NCI-H1105 (cell line): ENCODE measurements at places on chromosomes 7 and 10.

DNA sequence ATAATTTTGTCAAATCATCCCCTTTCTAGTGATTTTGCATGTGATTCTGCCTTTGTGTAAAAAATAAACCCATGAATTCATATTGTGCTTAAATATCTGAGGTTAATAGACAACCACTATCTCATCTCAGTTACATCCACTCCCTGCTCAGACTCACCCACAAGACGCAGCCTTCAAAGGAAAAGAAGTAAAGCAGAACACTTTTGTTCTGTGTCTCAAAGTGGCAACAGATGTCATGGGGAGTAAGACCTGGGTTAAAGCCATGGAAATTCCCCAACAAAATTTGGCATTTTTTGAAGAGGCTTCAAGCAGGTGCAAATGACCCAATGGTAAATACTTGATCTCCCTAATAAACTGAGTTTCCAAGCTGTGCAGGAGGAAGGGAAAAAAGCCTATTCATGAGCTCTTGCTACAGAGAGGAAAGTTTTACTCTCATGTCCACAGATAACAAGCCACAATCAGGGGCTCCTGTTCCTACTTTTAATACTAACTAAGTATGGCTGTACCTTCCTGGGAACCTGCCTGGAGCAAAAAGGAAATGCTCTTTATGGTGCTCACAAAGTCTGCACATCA is 4.7 kb downstream of the CYP3A7 start:
- DNase-seq = no peak

DNA sequence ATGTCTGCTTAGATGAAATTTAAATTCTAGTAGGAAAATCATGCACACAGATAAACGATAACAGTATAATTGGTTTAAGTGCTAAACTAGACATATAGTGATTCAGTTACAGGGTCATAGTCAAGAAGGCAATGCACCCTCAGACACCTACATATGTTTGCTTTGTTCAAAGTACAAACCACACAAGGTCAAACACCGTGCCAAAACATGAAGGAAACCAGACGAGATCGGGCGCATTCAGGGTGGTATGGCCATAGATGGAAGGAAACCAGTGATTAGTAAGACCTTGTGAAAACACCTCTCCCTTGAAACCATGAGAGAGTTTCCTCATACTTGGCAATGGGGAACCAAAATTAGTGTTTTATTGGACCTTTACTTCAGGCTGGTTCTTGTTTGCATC is 906.9 kb downstream of the PCDH15 start:
- DNase-seq = no peak

DNA sequence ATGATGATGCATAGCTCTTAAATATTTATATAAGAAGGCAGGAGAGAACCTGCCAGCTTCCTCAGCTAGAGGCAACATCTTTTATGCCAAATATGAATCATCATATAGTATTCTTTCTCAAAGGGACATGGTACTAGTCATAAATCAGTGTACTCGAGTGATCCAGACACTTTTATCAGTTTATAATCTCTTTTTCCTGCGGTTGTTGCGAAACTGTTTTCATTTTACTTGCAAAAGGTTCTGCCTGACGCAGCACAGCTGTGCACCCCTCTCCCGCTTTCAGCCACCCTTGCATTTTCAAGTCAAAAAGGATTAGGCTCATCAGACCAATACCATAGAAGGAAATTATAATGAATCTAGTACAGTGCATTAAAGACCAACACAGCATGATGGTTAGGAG is 332.3 kb upstream of the PRKCQ start:
- no peak for DNase-seq

DNA sequence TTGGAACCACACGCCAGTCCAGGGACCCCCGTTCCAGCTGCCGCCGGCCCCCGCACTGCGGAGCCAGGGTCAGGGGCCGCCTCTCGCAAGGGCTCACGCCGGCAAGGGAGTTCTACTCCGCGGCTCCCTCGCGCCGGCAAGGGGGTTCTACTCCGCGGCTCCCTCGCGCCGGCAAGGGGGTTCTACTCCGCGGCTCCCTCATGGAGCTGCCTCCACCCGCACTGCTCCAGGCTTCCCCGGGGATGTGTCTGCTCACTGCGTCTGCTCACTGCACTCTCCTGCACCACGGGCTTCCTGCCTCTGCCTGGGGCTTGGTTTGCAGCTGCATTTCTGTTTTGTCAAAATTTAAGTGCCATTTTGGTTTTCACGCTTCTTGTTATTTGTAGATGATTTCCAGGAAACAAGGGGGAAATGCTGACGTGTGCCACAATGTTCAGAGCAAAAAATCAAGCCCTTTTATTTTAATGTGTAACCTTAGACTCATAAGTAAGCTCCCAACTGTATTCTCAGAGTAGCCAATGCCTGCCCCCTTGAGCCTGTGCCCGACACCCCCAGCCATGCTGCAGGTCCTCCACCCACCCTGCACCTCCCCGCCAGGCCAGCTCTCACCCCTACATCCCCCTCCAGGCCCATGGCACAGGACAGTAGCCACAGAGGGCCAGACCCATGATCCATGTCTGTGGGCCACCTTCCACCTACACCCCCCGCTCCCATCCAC is 246.2 kb downstream of the MAD1L1 start:
- DNase-seq = no peak

- DNase-seq = no peak
These were observed 71.4 kb downstream of the PLXNA4 start for GRCh38 chr7:132504852-132505251.

GRCh38 chr7:100446040-100446439 is 9.7 kb upstream of the PPP1R35 start:
- no peak for DNase-seq

DNA sequence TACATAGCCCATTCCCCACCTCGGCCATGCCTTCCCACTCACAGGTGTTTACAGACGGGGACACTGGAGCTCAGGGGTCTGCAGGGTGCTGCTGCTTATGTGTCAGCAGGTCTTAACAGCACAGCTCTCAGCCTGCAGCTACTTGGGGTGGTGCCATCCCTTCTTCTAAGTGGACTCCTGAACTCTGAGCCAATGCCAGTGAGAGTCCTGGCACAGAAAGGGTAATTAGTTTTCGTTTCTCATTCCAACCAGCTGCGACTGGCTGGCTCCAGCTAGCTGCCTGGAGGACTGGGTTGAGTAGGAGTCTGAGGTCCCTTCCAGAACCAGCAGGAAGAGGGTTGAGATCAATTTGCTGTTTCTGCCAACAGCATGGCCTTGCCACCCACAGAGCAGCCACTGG is 88.3 kb upstream of the AGK start:
- no peak for DNase-seq

DNA sequence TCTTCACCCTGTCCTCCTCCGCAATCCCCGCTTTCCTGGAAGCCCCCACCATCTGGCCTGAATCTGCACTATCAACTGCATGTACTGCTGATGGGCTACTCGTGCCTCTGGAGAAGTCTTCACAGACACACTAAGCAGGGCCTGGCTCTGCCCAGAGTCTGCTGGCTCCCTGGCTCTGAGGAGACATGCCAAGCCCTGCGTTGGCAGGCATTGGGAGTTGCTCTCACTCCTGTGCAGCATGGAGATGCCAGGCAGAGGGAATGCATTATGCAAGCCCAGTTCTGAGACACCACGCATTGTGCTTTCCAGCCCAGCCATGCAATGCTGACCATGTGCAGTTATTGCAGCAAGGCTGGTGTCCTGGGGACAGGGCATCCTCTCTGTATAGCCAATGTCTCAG is 314.6 kb downstream of the CXCL12 start:
- no peak for DNase-seq

- DNase-seq = peak; percentile 99
These were observed 57.6 kb downstream of the SNX10 start for GRCh38 chr7:26349005-26349915.

DNA sequence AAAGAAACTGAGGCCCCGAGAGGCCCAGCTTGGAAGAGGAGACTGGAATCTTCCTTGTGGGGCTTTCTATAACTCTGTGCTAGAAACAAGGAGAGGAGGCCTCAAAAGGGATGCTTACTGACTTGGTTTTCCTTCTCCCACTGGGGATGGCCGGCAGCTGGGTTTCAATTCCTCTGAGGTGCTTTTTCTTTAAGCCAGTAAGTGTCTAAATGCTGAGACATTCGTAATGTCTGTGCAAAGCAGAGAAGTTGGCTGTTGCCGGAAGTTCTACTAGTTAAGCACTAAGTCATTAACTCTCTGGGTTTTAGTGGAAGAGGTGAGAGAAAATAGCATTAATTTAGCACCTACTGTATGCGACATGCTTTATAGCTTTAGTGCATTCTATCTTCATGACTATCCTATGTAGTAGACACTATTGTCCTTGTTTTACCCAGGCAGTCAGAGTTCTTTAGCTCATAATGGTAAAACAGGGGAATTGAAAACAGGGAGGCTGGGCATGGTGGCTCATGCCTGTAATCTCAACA is 135.2 kb downstream of the RGS10 start:
- DNase-seq = no peak

GRCh38 chr7:128322040-128322643 is 21.6 kb downstream of the RBM28 start:
- DNase-seq = no peak

DNA sequence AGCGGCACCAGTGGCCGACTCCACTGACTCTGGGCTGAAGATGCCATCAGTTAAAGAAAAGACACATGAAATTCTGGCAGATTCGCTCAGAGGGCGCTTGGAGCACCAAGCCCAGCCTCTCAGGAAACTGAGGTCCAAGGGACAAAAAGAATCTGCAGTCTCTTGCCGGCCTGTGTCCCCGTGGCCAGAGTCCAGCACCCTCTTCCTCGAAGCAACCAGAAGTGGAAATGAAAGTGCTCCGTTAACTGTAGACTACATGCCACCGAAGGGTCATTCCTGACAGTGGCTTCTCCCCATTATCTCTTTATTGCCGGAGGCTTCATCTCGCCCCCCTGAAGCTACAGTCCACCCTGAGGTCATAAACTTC is 1.0 kb upstream of the CHST15 start:
- DNase-seq = no peak

GRCh38 chr10:24617771-24618396 is 105.8 kb downstream of the ARHGAP21 start:
- no peak for DNase-seq

- DNase-seq = no peak
These were observed 331.4 kb downstream of the ELMO1 start for GRCh38 chr7:37117292-37117691.

DNA sequence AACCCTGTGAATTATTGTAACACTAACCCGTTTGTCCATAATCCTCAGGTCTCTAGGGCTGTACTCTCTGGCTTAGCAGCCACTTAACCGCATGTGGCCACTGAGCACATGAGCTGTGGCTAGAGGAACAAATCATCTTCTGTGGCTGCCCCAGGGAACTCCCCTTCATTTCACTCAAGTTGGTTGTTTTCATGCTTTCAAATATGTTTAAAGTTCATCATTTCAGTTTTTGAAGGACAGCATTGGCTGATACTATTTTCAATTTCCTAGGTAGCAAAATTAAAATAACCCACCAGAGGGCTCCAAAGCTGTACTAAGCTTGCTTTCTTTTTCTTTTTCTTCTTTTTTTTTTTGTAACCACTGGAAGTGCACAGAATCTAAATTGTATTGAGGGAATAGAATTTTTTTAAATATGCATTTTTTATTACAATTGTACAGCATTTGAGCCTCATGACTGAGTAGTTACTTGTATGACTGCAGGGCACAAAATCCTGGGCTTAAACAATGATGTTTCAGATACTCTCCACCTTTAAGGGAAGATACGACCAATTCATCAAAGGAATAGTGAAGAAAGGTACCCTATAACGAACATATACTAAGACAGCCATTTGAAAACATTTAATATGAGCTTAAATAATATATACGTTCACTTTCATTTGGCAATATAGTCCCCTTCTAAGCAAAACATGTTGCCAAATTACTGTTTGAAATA is 38.6 kb downstream of the MRC1 start:
- DNase-seq = no peak

GRCh38 chr7:41979834-41980307 is 257.1 kb downstream of the GLI3 start:
- DNase-seq = no peak

DNA sequence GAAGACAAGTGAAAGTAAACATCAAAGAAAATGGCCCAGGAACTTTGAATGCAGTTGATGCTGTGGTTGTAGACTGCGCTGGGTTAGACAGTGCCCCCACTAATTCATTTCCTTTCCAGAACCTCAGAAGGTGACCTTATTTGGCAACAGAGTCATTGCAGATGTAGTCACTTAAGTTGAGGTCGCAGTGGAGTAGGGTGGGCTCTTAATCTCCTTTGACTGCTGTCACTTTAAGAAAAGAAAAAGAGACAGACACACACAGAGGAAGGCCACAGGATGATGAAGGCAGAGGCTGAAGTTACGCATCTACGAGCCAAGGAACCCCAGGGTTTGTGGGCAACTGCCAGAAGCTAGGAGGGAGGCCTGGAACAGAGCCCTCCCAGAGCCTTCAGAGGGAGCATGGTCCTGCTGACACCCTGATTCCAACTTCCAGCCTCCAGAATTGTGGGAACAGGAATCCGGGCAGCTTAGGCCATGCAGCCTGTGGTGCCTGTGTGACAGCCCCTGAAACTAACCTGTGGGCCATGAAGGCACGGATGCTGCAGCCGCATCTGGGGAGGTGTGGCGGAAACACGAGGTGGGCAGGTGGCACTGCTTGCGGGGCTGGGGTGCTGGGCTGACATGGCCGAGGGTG is 107.6 kb downstream of the PRKAG2 start:
- no peak for DNase-seq

DNA sequence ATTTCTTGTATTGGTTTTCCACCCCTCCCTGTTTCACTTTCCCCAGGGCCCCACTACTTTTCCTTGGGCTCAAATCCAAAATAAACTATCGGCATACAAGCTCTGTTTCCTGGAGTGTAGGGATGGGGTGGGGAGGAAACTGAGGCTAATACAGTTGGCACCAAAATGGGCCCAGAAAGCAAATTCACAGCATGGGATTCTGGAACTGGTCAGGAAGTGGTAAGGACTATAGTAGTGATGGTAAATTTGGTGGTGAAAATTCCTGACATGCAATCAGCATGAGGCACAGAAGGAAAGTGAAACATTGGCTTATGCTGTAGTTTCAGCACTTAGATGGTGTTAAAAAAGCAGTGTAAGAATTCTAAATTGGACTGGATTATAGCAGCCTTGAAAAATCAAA is 8.7 kb upstream of the SAMD9L start:
- no peak for DNase-seq

DNA sequence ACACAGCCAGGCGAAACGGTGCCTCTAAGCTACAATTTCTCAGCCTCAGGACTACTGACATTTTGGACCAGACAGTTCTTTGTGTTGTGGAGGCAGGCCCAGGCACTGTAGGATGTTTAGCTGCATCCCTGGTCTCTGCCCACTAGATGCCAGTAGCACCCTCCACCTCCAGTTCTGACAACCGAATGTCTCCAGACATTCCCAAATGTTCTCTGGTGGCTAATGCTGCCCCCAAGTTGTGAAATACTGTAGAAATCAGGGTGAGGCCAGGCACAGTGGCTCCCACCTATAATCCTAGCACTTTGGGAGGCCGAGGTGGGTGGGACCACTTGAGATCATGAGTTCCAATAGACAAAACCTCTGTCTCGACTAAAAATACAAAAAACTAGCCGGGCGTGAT is 18.2 kb downstream of the HNRNPF start:
- DNase-seq = no peak

DNA sequence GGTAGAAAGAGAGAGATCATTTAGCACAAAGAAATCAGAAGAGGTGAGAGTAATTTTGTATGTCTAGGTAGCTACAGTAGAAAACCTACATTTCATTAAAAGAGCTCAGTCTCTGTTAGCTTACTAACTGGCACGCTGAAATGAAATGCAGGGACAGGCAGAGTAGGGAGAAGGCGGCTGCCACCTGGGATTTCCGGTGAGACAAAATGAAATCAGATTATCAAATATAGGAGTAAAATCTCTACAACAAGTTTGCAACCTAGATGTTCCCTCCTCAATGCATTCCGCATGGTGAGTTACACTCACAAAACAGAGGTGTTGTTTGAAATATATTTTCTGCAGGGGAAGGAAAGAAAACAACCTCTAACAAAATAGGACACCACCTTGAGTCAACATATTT is 55.9 kb downstream of the VOPP1 start:
- no peak for DNase-seq
